M059J (cell line): ENCODE measurements at places on chromosomes 11 and 22.
A peak's percentile ranks its signal among the peaks of the same experiment; 100 is the strongest.

DNA sequence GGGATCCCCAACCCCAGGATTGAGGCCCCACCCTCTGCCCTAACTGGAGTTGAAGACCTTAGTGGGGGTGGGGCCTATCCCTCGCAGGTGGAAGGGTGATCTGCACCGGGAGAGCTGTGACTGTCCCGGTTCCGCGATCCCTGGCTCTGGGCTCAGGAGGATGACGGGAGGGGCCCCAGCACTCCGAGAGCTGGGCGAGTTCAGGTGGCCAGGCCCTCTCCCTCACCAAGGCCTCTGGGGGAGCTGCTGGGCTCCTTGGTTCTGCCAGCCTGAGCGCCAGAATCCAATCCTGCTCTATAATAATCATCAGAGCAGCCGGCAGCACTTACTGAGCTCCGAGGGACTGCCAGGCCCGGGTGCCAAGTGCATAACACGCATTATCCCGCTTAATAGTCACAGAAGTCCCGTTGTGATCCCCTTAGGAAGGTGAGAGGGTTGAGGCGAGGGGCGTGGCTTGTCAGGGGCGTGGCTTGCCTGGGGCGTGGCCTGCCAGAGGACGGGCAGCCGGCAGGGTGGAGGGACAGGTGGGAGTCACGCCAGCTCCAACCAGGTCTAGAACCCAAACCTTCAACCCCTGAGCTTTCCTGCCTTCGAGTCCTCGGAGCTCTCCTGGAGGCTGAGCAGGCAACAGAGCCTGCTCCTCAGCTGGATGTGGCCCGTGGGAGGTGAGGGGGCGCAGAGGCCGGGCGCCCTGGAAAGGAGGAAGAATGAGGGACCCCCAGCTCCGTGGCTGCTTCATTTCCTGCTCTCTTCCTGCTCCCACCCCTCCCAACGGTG lies 7.3 kb upstream of the SYT7 start:
- peak; percentile 30 for DNase-seq

DNA sequence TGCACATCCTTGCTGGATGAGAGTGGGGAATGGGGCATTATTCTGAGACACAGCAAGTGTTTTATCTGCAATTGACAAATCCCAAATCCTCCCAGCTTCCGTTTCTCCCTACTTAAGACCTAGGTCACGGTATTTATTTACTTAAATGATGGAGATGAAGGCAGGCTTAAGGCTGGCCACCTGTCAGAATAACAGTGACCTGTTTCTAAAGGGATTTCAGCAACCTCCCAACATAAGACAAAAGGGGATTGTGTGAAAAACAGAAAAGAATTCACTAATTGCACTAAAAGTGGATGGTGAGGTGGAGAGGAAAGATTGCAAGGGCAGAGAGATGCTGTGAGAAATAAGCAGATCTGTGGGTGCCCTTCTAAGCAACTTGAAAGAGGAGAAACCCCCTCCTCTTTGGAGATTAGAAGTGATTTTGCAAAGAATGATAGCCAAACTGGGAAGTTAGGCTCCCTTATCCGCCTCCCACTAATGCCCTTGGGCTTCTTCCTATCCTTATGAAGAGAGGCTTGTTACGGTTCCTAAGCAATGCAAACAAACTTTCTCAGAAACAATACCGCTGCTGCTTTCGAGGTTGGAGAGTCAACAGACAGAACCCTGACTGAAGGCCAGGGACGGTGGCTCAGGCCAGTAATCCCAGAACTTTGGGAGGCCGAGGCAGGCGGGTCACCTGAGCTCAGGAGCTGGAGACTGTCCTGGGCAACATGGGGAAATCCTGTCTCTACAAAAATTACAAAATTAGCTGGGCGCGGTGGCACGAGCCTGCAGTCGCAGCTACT lies 84.3 kb downstream of the ARL14EP start:
- peak; percentile 13 for DNase-seq

- DNase-seq, result peak; percentile 56
These were observed 1.3 kb upstream of the ISX start for GRCh38 chr22:35064664-35065063.

GRCh38 chr11:119830400-119830799 lies 101.4 kb upstream of the NECTIN1 start:
- no peak for DNase-seq

GRCh38 chr22:37328017-37328416 lies 45.7 kb downstream of the CYTH4 start:
- DNase-seq, result peak; percentile 93

GRCh38 chr22:22061085-22062077 lies 78.8 kb upstream of the TOP3B start:
- DNase-seq, result no peak

GRCh38 chr11:67073908-67074307 lies 17.3 kb downstream of the RHOD start:
- no peak for DNase-seq

DNA sequence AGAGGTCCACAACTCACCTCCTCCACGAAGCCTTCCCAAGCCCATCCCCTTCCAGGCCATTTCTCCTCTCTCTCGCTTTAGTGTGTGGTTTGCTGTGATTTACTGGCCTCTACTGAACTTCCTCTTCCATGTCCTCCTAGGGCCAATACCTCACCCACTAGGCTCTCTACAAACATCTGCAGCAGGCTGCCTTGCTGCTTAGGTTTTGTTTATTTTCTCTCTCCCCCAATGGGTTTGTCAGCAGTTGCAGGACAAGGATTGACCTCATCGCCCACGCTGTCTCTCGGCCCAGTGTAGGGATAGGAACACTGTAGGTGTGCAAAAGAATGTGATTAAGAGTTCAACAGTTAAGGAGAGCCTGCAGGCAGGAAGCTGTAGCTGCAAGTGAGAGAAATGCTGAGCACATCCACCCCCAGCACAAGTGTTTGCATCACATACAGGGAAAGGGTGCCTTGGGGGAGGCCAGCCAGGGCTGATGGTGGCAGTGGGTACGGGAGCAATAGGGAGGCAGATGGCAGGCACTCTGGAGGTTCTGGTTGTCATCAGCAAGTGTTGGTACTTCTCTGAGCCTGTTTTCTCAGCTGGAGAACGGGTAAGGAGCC lies 1.4 kb downstream of the PC start:
- DNase-seq, result peak; percentile 37

DNA sequence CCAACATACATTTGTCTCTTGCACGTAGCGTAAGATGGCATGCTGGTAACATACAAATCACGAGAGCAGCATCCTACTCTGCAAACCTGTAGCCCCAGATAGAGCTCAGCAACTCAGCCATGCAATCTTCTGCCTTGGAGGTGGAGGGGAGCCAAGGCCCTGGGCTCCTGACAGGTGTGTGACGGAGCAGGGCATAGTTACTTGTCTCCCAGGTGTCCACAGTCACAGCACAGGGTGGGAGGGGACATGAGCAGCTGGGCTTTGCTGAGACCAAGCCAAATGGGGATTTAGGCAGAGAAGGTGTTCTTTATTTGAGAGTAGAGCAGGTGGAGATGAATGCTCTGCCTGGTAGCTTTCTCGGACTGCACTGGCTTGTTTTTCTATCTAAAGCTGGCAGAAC lies 111.7 kb downstream of the TEAD1 start:
- DNase-seq, result no peak

GRCh38 chr11:69791276-69792180 lies 16.4 kb upstream of the FGF4 start:
- peak; percentile 44 for DNase-seq

DNA sequence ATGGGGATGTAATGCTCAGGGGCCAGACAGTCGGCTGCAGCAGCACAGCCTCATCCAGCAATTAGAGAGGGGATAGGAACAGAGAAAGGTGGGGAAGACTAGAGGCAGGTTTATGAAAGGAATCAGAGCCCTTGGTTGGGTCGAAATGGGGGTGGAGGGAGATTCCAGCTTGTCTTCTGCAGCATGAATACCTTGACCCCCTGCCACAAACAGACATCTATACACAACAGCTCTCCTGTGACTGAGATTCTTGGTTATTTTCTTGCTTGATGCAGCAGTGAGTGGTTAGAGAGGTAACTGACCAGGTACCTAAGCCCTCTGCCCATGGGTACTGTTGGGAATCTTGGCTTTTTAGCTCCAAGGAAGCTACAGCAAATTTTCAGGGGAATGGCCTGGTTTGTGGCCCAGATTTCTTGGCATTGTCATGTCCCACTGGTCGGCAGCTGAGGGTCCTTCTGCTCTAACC lies at the start of gene TRIM49D1:
Gene TRIM49D1 (minus strand): TSS at position 51 of the 466 bp plus-strand sequence. CDS start 4,535 bp downstream, outside the sequence.
- no peak for DNase-seq
